ENCODE measurements at places on chromosomes 12 and 14. TPM values are rescaled to one million over a fixed set of nuclear protein-coding genes. Genes with fewer than 3 reads are reported as not detected.

SERPINA9 gene
- not detected for total RNA-seq

NAV3 gene
- total RNA-seq = 60.5 TPM

SLC17A8 gene
- total RNA-seq = not detected

KCNH3 gene
- 0.21 TPM for total RNA-seq

ZC2HC1C gene
- total RNA-seq = 1.2 TPM
